Cardiac fibroblast (primary cell): ENCODE measurements at places on chromosomes 5 and 9.

GRCh38 chr5:38830521-38831051 lies 15.2 kb upstream of the OSMR start:
- peak; percentile 43 for DNase-seq

DNA sequence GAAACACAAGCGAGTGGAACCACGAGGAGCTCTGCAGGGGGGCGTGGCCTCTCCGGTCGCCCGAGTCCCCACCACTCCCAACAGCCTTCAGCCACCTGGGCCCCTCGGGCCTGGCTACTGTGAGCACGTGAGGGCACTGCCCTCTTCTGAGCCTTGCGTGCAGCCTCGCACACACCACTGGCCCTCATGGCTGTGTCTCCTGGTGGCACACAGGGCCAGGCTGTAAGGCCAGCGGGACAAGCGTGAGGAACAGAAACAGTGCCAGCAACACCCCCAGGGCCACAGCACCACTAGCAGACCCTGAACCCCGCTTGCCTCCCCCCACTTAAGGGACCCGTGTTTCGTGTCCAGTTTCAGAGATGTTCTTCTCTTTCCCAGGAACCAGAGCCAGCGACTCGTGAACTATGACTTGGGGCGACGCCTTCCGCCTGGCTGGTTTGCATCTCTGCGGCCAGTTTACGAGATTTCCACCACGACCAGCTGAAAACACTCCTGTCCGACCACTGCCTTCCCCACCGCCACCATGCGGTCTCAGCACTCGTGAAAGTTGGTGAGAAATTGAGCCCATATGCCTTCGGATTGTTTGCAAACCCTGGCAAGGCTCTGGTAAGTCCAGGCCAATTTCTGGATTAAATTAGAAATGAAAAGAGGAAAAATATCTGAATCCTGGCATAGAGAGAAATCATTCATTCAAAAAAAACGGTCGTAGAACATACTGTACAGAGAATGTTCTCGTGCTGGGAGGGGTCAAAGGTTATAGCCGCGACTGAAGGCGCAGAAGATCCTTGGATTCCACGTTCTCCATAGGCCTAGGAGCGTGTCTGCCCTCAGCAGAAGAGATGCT lies 135.6 kb downstream of the ZNF354C start:
- no peak for DNase-seq

DNA sequence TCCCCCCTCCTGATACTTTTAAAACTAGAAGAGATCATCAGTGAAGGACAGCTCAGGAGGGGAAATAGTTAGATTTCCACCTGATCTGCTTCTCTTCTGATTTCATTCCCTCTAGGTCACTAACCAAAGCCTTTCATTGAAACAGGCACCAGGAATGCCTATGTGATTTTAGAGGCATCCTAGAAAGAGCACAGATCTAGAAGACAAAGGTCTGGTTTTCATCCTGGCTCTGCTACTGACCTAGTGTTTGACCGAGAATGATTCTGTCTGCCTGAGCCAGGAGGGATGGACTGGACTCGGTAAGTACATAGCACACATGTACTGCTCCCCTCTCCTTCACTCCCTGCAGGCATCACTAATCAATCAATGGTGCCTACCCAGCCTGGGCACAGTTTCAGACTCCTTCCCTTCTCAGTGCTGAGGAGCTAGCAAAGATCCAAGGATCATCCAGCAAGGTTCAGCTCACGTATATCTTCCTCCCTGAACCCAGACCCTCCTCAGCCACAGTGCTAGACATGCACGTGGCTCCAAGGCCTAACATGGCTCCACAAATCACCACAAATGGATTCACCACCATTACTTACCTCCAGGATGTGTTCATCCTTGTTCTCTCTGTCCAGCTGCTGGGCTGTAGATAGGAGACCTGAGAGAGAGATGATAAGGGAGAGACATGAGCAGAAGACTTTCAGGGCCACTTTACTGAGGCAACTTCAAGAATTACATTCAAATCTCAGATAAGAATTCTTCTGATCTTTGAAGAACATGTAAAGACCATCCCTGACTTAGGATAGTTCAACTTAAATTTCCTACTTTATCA lies 35.2 kb downstream of the FAT2 start:
- DNase-seq = no peak

- DNase-seq = peak; percentile 99
Measured at GRCh38 chr9:121322037-121322736, 47.9 kb downstream of the STOM start.

GRCh38 chr5:128002425-128002824 lies 81.1 kb upstream of the SLC12A2 start:
- DNase-seq = no peak

DNA sequence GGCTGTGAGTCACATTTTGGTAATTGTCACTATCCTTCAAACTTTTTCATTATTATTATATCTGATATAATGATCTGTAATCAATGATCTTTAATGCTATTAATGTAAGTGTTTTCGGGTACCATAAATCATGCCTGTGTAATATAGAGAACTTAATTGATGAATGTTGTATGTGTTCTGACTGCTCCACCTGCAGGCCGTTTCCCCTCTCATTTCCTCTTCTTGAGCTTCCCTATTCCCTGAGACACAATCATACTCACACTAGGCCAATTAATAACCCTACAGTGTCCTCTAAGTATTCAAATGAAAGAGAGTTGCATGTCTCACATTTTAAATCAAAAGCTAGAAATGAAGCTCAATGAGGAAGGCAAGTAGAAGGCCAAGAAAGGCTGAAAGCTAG lies 420.9 kb upstream of the SGCD start:
- no peak for DNase-seq

- peak; percentile 80 for DNase-seq
Measured at GRCh38 chr9:77876091-77876490, 155.5 kb downstream of the GNAQ start.

DNA sequence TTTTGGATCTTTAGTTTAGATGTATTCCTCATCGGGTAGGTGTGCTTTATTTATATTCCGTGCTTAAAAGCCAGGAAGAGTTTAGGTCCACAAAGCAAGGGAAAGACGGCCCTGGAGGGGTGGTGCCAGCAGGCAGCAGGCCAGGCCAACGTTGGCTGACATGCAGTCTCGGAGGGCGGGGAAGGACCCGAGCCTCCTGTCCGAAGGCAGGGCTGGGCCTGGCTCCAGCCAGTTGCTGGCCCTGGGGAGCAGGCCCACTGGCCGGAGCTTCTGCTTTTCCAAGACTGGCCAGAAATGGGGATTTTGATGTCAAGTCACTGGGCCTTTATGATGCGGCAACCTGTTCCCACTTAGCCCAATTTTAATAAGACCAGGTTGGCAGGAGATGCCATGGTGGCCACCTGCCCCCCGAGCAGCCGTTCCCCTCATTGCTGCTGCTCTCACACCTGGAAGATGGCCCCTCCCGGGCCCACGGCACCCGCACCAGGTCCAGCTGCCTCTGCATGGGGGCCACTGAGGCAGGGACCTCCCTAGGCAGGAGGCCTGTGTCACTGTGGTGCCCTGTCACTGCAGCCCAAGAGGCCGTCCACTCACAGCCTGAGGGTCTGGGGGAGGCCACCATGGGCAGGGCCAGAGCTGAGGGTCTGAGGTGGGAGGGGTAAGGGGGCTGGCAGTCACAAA lies 23.2 kb downstream of the LPCAT1 start:
- peak; percentile 82 for DNase-seq

DNA sequence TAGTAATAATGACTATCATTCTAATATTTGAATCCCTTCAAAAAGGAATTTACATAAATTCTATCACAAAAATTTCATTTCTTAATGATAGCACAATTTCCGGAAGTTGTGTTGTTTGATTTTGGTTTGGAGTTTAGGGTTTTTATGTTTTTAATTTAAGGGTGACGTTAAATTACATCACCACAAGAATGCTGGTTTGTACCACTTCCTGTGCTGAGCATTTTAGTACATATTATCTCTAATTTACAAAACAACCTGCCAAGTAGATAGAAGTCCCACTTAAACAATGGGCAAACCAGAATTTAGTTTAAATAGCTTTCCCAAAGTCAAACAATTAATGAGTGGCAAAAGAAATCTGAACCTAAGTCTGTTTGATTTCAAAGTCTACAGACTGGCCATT lies 63.4 kb downstream of the DENND1A start:
- peak; percentile 40 for DNase-seq

DNA sequence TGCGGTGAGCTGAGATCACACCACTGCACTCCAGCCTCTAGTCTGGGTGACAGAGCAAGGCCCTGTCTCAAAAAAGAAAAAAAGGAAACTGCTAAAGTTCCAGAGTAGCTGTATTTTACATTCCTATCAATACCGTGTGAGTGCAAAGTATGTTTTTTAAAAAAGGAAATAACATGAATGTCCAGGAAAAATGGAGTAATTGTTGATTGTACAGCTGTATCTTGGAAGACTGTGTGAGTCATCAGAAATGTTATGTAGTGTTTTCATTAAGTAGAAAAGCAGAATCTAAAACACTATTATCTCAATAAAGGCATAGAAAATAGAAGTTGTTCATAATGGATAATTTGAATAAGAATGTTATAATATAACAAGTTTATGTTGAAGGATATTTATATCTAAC lies 53.9 kb downstream of the ZCCHC7 start:
- DNase-seq = peak; percentile 63

- no peak for DNase-seq
Measured at GRCh38 chr5:127664093-127664492, 15.2 kb downstream of the CTXN3 start.

GRCh38 chr9:74035786-74036185 lies 461.3 kb upstream of the RORB start:
- DNase-seq = no peak

DNA sequence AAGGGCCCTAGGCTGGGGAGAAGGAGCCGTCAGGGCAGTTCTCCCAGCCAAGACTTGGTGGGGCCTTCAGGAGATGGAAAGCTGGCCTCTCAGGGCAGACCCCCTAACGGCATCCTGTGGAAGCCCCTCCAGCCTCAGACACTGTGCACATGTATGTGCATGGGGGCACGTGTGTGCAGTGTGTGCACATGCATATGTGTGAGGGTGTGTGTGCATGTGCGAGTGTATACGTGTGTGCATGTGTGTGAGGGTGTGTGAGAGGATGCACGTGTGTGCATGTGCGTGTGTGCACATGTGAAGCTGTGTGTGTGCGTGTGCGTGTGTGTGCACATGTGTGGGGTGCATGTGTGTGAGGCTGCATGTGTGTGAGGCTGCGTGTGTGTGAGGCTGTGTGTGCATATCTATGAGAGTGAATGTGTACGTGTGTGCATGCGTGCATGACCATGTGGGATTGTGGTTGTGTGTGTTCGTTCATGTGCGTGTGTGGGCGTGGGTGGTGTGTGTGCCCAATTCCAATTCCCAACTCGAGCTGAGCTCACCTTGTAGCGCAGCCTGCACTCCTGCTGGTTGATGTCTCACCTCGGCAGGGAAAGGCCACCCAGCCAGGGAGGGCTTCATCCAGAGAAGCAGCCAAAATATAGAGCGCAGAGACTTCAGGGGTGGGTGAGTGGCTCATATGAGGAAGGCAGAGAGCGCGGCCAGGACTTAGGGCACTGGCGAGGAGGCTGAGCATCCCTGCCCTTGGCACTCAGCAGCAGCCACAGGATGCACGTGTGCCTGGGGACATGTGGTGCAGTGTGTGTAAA lies 142.7 kb upstream of the PPP1R26 start:
- no peak for DNase-seq

DNA sequence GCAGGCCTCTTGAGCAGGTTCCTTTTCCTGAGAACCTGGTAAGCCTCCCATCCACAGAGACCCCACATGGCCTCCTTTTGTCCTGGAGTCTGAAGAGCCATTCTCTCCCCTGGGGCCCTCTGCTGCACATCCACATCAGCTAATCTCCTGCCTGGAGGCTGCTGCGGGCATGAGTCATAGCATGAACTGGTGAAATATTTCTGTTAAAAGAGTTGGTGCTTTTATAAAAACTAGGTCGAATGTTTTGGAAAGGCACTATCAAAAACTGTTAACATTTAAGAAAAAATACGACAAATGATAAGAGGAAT lies 399.4 kb downstream of the CTNND2 start:
- DNase-seq = no peak

- no peak for DNase-seq
Measured at GRCh38 chr5:1383886-1384401, 39.0 kb upstream of the CLPTM1L start.

- DNase-seq = no peak
Measured at GRCh38 chr5:106797996-106798395, 872.7 kb downstream of the EFNA5 start.

DNA sequence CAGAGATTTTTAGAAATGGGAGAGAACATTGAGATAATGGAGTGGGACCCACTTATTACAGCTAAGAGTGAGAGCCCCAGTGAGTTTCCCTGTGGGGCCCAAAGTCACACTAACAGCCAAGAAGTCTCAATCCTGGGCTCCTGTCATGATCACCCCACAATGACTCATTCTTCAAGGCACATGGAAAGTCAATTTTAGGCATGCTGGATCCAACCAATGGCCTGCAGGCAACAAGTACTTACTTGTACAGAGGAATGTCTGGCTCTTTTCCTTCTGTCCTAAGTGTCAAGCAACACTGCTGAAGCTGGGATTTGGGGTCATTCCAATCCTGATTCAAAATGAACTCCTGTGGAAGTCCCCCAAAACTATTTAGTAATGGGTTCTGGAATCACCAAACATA lies 123.1 kb downstream of the DROSHA start:
- DNase-seq = peak; percentile 73

DNA sequence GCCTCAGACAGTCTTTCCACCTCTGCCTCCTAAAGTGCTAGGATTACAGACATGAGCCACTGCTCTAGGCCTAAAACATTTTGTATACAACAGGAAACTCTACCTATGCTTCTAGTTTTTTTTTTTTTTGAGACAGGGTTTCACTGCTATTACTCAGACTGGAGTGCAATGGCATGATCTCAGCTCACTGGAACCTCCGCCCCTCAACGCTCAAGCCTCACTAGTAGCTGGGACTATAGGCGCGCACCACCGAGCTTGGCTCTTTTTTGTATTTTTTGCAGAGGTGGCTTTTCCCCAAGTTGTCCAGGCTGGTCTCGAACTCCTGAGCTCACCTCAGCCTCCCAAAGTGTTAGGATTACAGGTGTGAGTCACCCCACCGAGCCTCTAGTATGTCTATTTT lies 5.4 kb downstream of the HSPA9 start:
- no peak for DNase-seq

DNA sequence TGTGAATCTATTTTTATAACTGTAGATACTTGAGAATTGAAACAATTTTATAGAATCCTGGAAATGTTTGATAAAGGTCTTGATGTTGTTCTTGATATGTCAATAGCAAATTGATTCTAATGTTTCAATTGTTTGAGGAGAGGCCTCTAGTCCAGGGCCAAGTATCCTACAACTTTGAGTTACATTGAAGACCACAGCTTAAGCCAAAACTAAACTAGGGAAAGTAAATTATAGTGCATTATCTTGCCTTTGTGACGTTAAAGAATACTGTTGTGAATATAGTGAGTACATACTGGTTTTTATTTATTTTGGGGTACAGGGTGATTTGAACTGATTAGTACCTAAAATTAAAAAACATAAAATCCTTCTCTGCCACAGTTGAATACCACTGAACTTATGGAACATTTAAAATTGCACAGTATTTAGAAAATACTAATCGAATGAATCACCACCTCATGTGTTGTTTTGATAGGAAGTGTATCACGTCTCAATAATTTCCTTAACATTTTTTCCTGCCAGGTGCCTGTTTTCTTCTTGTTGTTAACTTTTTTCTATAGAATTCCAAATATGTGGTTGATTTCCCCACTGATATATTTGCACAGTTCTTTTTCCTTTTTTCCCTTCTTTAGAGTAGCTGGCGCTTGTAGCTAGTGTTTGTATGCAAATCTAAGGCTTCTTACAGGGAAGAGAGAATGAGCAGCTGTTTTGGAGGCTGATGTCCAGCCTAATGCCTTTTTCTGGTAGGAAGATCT lies 12.5 kb downstream of the ARHGEF28 start:
- DNase-seq = peak; percentile 80

- no peak for DNase-seq
Measured at GRCh38 chr9:136239135-136239982, 6.3 kb downstream of the QSOX2 start.
